ENCODE measurements at places on chromosomes 4 and X. TPM values are rescaled to one million over a fixed set of nuclear protein-coding genes. Genes with fewer than 3 reads are reported as not detected.

Gene PRRG1
- total RNA-seq, result 7.2 TPM

Gene EDA2R
- total RNA-seq, result 7.0 TPM

- peak overlapping the region; percentile 35 for H3K4me3 ChIP-seq
- H3K27me3 ChIP-seq, result no peaks in the 10 kb centered on the region
- no peak overlapping the region for H3K27ac ChIP-seq
- no peaks in the 10 kb centered on the region for H3K36me3 ChIP-seq
- DNase-seq, result no peak
Measured at GRCh38 chr4:183342541-183343533, 20.6 kb upstream of the CLDN24 start.

DNA sequence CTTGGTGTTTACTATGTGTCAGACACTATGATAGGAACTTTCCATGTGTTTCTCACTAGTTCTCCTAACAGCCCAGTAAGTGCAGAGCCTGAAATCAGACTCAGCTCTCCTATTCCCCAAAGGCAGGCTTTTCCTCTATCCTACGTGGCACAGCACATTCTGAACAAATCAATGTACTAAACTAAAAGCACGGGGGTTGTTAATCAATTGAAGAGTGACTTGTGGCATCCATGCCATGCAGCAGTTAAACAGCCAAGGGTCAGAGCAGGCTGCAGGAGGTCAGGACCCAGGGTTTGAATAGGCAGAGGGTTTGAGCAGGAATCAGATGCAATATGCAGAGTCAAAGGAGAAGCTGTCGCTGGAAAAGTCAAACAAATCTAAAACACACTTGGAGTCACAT is 289.7 kb upstream of the LDB2 start:
- peak overlapping the region; percentile 20 for H3K27ac ChIP-seq
- peaks cover 8% of the 10 kb centered on the region for H3K4me1 ChIP-seq
- no peak overlapping the region for H3K4me3 ChIP-seq
- no peak for DNase-seq

- no peaks in the 10 kb centered on the region for H3K27me3 ChIP-seq
- no peak overlapping the region for H3K4me3 ChIP-seq
- no peaks in the 10 kb centered on the region for H3K4me1 ChIP-seq
Measured at GRCh38 chrX:31099536-31100090, 27.8 kb upstream of the FTHL17 start.

Gene MBNL3
- 3.5 TPM for total RNA-seq

Gene RBM47
- total RNA-seq, result 56.7 TPM

Gene GPRASP2
- total RNA-seq, result 4.7 TPM

DNA sequence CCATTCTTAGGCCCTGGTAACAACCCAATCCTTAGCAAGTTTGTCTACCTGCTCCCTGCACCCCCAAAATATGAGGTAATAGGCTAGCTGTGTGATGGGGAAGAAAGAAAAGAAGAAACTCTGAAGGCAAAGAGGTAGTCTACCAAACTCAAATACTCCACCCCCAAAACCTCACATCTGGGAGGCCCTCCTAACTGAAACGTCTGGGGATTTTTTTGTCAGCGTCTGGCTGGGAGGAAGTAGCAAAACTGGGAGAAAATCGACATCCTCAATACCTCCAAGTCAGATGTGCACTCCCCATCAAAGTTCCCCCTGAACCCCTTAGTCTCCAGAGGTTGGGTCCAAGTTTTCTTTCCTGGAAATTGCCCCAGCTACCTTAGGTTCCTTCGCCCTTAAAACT is 1.0 kb downstream of the LAMP2 start:
- no peaks in the 10 kb centered on the region for H3K27me3 ChIP-seq
- H3K4me3 ChIP-seq, result peak overlapping the region; percentile 91
- H3K27ac ChIP-seq, result no peak overlapping the region
- DNase-seq, result no peak
- peaks cover 7% of the 10 kb centered on the region for H3K4me1 ChIP-seq

DNA sequence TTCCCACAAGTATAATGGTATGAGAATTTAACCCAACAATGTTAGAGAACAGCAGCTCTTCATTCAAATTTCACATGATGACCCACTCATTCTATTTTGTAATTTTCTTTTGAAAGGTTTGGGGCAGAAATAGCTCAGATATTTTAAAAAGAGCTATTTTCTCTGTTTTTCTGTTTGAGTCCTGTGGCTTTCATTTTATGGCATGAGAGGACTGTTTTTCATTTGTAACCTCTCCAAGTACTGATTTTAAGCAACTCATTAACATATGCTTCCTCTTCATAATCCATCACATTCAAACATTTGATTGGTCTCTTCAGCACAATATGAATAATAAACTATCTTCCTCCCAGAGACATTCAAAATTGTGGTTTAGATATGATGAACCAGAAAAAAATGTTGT is 129.0 kb upstream of the TEX13A start:
- no peaks in the 10 kb centered on the region for H3K36me3 ChIP-seq
- no peak overlapping the region for H3K4me3 ChIP-seq
- no peaks in the 10 kb centered on the region for H3K4me1 ChIP-seq
- H3K27me3 ChIP-seq, result no peaks in the 10 kb centered on the region
- no peak for DNase-seq

Gene XG
- total RNA-seq, result 29.6 TPM

Gene BTK
- 7.7 TPM for total RNA-seq

- no peak overlapping the region for H3K27ac ChIP-seq
- DNase-seq, result no peak
- no peaks in the 10 kb centered on the region for H3K36me3 ChIP-seq
- peaks cover 16% of the 10 kb centered on the region for H3K4me1 ChIP-seq
- H3K27me3 ChIP-seq, result no peaks in the 10 kb centered on the region
Measured at GRCh38 chr4:88949605-88950004, 107.4 kb downstream of the FAM13A start.

DNA sequence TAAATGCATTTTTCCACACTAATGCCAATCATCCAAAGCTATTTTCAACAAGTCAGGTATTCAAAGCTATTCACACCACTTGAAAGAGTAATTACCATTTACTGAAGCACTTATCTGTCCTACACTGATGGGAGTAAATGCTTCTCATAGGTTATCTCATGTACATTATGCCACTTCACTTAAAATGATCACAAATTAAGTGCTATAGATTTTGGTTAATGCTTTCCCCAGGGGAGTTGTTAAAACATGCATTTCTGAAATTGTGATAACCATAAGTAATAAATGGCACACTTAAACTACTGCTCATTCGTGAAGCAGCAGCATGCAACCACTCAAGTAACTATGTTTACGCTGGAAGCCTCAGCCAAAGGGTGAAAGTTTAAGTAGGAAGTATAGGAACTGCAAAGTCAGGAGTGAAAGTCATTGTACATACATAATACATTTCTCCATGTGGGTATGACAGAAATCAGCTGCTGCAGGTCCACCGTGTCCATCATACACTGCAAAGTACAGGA is 6.6 kb downstream of the PPM1K start:
- H3K27ac ChIP-seq, result no peak overlapping the region
- H3K4me1 ChIP-seq, result peaks cover 68% of the 10 kb centered on the region
- H3K36me3 ChIP-seq, result no peaks in the 10 kb centered on the region
- DNase-seq, result no peak
- no peaks in the 10 kb centered on the region for H3K27me3 ChIP-seq

DNA sequence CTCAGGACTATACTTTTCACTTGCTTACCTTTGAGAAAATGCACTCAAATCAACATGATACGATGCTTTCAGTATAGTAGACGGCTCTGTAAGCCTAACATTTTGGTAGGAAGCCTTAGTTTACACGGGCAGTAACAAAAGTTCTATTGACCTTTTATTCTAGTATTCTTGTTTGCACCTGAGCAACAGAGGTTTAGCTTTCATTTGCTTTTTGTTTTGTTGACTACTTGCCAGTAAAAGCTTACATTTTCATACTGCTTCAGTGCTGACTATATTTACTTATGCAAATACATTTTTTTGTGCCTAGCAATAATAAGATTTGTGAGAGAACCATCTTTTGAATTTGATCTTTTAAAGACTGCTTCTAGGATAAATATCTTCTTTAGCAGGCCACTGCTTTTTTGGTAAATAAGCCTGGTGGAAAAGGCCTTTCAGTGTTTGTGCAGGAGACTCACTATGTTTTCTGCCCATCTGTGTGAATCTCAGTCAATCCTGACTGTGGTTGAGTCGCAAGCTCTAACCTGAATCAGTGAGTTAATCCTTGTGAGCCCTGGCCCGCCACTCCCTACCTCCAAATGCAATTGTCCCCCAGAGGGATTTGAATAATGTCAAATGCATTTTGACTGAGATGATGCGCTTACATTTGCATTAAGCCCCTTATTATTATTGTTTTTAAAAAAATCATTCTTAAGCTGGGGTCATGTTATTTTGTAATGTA is 21.9 kb downstream of the FHIP1A start:
- no peak for DNase-seq
- no peak overlapping the region for H3K27ac ChIP-seq
- no peaks in the 10 kb centered on the region for H3K27me3 ChIP-seq
- peaks cover 9% of the 10 kb centered on the region for H3K4me1 ChIP-seq
- H3K36me3 ChIP-seq, result no peaks in the 10 kb centered on the region

Gene MAGEA4
- total RNA-seq, result not detected

DNA sequence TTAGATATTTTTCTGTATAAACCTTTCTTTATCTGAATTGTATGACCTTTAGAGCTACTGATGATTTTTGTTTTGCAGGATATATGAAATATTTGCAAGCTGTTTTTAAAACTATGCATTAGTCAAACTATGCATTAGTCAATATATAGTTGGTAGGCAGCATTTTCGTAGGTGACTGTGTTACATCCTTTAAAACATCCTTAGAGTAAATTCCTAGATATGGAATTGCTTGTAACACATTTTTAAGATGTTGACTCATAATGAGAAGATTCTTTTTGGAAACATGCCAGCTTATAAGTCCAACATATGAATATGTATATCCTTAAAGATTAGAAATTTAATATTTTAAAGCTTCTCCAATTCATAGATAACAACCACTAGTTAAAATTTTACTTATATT is 1768.5 kb downstream of the PCDH7 start:
- no peak overlapping the region for H3K4me3 ChIP-seq
- DNase-seq, result no peak
- no peak overlapping the region for H3K27ac ChIP-seq
- no peaks in the 10 kb centered on the region for H3K27me3 ChIP-seq
- no peaks in the 10 kb centered on the region for H3K4me1 ChIP-seq

Gene RBM46
- total RNA-seq, result not detected

GRCh38 chrX:140701480-140701879 is 8.1 kb upstream of the LINC00632 start:
- H3K27me3 ChIP-seq, result no peaks in the 10 kb centered on the region
- H3K4me3 ChIP-seq, result no peak overlapping the region
- no peaks in the 10 kb centered on the region for H3K4me1 ChIP-seq
- DNase-seq, result no peak

DNA sequence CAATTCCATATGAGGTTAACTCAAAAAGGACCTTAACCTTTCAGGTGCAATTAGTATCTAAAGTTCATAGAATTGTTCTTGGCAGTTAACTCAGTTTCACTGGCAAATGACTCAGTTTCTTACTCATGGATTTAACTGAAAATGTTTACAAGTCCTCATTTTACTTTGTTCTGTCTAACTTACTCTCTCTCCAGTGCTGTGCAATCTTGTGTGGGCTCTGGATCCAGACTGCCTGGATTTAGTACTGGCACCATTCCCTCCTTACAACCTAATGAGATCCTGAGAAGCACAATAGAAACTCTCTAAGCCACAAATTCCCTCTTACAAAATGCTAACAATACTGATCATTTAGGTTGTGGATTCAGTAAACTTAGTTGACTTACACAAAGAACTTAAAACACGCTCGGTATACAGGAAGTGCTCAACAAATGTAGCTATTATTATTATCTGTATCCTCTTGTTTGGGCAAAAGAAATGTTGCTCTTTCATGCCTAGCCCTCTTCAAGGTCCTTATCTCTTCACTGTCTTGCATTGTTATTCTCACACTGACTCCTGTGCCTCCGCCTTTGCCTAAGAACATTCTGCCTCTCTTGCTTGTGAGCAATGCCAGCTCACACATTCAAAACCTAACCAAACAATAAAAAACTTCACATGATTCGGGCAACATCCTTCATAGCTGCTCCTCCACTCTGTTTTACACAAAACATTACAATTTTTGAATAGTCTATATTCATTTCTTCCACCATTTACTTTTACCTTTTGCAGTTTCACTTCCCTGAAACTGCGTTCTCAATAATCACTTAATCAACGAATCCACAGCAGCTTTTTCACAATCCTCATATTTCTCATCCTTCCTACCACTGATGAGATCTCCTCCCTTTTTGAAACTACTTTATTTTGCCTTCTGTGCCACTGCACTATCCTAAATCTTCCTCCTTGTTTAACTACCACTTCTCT is 91.8 kb downstream of the PDE5A start:
- peak overlapping the region; percentile 39 for H3K27ac ChIP-seq
- H3K4me3 ChIP-seq, result no peak overlapping the region
- H3K36me3 ChIP-seq, result peaks cover under 1% of the 10 kb centered on the region
- no peaks in the 10 kb centered on the region for H3K27me3 ChIP-seq

Gene FREM3
- total RNA-seq, result 0.14 TPM

Gene MAMLD1
- 8.3 TPM for total RNA-seq

DNA sequence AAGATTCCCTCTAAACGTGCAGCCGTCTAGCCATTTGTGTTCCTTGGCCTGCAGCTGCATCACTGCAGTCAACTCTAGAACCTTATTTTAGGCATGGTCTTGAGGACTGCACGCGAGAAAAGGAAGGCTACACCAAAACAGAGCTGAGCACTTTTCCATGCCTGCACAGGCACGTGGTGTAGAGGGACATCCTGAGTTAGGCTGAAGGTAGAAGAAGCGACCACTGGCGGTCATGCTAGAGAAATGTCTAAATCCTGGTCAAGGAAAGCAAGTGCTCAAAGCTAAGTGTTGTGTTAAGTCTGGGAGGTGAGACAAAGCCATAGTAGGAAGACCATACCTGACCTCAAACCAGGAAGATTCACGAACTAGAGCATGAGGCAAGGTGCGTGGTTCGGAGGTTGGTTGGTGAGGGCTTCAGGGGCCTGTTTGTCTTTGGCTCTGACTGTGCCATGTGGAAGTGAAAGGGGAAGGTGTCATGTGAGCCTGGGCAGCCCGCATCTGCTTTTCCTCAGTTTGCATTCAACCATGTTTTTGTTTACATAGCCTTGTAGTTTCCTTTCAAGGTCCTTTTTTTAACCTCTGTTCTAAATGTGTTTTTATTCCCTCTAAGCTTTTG is 203.8 kb downstream of the AASDH start:
- no peak for DNase-seq
- H3K27ac ChIP-seq, result no peak overlapping the region
- no peaks in the 10 kb centered on the region for H3K36me3 ChIP-seq

Gene PPP2R2C
- total RNA-seq, result 0.41 TPM

Gene CPLX1
- total RNA-seq, result 0.85 TPM

DNA sequence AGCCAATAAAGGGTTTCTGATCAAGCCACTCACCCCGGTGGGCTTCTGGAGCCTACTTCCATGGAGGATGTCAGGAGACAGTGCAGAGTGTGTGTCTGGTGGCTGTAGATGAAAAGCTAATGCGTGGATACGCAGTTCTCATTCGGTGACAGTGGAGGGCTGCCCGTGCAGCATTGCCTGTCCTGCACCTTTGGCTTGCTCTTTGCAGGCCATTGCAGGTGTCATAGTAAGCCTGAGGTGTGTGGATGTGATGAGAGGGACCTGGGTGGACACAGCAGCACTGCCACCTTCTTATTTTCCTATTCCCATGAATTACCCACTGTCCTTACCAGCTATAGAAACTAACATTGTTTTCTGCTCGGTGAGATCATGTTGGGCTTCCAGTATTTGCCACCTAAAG is 101.2 kb downstream of the STK32B start:
- no peaks in the 10 kb centered on the region for H3K27me3 ChIP-seq
- no peaks in the 10 kb centered on the region for H3K4me1 ChIP-seq
- DNase-seq, result no peak

Gene TECRL
- total RNA-seq, result not detected

GRCh38 chr4:105555409-105555808 is 3.0 kb downstream of the ARHGEF38 start:
- H3K27ac ChIP-seq, result no peak overlapping the region
- no peaks in the 10 kb centered on the region for H3K36me3 ChIP-seq
- no peak for DNase-seq
- no peaks in the 10 kb centered on the region for H3K4me1 ChIP-seq
- H3K27me3 ChIP-seq, result no peaks in the 10 kb centered on the region
- H3K4me3 ChIP-seq, result no peak overlapping the region
